Effector memory CD8-positive, alpha-beta T cell (primary cell): ENCODE measurements at places on chromosomes 4 and X.

DNA sequence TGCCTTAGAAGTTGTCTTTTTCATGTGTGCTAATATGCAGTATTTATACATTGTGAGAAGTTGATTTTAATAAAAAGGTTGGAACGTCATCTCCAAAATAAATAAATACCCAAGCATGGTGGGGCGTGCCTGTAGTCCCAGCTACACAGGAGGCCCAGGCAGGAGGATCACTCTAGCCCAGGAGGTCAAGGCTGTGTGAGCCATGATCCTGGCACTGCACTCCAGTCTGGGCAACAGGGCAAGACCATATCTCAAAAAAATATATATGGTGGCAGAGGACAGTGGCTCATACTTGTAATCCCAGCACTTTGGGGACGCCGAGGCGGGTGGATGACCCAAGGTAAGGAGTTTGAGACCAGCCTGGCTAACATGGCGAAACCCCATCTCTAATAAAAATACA is 6.4 kb downstream of the SLBP start:
- no peaks in the 10 kb centered on the region for H3K27me3 ChIP-seq
- H3K4me1 ChIP-seq: peaks cover 22% of the 10 kb centered on the region
- no peak for DNase-seq
- H3K36me3 ChIP-seq: peaks cover 56% of the 10 kb centered on the region

DNA sequence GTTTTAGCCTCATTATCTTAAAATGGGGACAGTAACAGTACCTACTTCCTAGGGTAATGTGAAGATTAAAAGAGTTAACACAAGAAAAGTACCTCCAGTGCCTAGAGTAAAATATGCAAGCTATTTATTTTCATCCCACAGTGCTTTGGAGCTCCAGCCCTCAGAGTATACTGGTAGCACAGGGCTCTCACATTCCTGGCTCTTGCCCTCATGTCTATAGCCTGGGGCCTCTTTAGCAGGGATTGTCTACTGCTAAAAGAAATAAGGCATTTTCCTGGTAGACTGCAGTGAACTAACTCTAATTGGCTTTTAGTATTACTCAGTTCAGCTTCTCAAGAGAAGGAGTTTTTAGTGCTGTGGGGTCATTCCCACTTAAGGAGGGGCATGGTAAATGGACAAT is 60.8 kb downstream of the RRAGB start:
- no peak for DNase-seq
- no peaks in the 10 kb centered on the region for H3K36me3 ChIP-seq
- no peak overlapping the region for H3K4me3 ChIP-seq
- no peak overlapping the region for H3K27ac ChIP-seq
- H3K27me3 ChIP-seq: no peaks in the 10 kb centered on the region

- no peak overlapping the region for H3K27ac ChIP-seq
- H3K4me3 ChIP-seq: no peak overlapping the region
- H3K36me3 ChIP-seq: peaks cover 7% of the 10 kb centered on the region
- DNase-seq: no peak
These were observed 340.9 kb upstream of the FGF13 start for GRCh38 chrX:139052461-139052860.

- H3K36me3 ChIP-seq: peaks cover 20% of the 10 kb centered on the region
- H3K27me3 ChIP-seq: no peaks in the 10 kb centered on the region
- H3K4me1 ChIP-seq: peaks cover 19% of the 10 kb centered on the region
These were observed 410 bp downstream of the GNL3L start for GRCh38 chrX:54530357-54530900.

DNA sequence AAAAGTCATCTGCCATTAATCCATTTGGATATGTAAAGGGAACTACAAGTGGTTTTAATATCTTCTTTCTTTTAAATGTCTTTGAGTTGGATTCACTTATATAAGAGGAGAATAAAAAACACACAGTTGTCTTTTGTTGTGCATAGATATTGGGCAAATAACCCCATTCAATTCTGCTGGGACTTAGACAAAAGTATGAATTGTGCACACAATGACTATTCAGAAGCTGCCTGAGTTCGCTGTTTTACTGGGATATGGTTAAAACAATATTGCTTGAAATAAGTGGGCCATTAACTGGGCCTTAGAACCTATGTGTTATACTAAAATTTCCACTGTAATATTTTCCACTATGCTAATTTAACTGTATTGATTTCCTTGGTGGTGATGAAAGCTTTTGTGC is 71.7 kb downstream of the PCYT1B start:
- H3K27me3 ChIP-seq: no peaks in the 10 kb centered on the region
- H3K36me3 ChIP-seq: no peaks in the 10 kb centered on the region
- no peaks in the 10 kb centered on the region for H3K4me1 ChIP-seq
- H3K27ac ChIP-seq: no peak overlapping the region
- no peak for DNase-seq
- no peak overlapping the region for H3K4me3 ChIP-seq

DNA sequence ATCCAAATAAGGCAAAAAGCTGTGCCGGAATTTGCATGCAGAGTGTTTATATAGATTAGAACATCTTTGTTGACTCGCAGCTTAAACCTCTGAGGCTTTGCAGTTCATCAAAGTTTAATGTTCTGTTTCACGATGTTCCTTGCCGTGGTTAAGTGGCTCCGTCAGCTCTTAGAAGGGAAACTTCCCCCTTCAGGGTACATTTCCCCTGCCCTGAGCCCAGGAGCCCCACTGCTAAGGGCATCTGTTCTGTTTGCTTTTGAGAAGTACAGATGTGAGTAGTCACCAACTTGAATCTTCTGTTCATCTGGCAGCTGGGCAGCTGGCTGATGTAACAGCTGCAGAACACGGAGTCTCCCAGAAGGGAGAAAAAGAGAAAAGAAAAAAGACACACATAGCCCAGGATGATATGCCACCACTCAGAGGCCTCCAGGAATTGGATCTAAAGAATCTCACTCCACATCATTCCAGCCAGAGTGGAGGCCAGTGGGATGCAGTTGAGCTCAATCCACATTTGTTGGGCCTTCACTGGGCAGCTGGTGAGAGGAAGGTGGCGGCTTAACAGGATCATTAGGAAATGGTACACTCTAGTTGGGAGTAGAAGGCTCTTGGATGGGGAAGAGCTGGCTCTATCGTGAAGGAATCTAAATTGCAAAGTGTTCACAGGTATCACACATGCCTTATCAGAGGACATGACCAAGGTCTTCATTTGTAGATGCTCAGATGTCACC is 178.7 kb upstream of the RBPJ start:
- no peak overlapping the region for H3K4me3 ChIP-seq
- no peaks in the 10 kb centered on the region for H3K36me3 ChIP-seq
- no peaks in the 10 kb centered on the region for H3K27me3 ChIP-seq
- DNase-seq: no peak
- no peaks in the 10 kb centered on the region for H3K4me1 ChIP-seq
